Vagina (tissue), 2 donors: ENCODE measurements at places on chromosomes 4 and X.

DNA sequence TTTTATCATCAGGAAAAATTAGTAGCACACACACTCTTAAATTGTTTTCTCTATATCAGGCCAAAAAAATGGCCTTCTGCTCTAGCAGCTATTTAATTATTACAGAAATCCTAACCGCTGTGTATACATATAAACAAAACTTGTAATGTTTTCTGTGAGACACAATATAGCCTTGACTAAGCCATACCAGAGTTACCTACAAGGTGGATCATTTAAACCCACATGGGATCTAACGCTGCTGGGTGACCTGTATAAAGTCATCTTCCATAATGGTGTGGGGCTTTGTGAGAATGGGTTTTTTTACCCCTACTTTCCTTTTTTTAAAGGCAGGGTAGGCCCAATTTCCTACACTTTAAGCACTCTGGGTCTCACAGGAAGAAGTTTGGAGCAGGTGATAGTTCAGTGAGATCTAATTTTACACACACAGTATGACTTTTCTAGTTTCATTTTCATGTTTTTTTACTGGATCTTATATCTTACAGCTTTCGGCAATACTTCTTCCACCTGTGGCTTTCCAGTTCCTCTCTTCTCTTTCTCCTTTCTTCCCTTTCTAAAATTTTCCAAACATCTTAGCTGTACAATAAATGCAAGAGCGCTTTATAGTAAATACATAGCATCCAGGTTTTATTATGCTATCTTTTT, 66.9 kb upstream of the MMAA start:
- DNase-seq = no peak

DNA sequence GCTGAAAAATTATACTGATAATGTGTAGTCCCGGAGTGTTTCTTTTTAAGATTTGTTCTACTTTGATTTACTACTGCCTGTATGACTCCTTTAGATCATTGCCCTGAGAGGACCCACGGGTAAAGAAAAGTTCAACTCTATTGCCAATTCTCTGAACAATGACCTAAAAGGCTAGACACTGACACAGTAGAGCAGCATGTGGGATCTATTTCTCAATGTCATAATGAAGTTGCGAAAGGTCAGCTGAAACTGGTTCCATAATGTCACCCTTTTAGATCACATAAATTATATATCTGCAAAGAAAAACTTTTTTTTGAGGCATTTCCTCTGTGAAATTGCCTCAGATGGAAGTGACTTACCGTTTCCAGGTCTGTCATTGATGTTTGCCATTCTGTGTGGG, 67.4 kb downstream of the GLRB start:
- DNase-seq = no peak

DNA sequence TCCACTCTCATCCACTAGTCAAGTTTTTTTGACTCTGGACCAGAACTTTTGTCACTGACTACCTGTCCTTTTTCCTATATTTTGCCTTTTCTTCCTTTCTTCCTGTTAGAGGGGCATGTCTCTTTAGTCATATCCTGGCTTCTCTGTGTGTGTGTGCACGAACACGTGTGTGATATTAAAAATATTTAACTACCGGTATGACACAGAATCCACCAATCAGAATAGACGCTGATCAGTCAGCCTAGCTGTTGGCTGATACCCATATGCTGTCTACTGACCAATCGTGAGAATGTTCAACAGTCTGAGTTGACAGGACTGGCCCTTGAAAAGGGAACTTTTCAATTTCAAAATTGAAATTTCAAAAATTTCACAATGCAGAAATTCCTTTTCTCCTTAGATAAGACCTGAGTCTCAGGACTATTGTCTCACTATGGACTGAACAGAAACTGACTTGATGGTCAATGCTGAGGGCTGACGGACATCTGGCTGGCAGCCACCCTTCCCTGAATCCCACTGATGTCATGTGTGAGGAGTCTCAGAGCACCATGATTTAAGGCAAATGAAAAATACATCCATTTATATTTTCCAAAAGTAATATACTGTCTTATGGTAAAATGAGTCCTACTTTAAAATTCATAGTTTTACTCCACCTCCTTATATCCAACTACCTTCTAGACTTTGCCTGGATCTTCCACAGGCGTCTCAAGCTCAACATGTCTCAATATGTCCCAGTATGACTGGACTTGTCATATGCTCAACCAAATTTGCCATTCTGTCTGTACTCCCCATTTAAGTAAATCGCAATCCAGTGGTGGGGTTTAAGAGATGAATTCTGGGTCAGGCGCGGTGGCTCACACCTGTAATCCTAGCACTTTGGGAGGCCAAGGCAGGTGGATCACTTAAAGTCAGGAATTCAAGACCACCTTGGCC, 78.0 kb downstream of the CHRNA9 start:
- no peak for DNase-seq

GRCh38 chr4:4396628-4397440, 9.9 kb downstream of the NSG1 start:
- no peak for DNase-seq

- no peak for DNase-seq
Measured at GRCh38 chrX:13022926-13023325, 21.5 kb downstream of the FAM9C start.

DNA sequence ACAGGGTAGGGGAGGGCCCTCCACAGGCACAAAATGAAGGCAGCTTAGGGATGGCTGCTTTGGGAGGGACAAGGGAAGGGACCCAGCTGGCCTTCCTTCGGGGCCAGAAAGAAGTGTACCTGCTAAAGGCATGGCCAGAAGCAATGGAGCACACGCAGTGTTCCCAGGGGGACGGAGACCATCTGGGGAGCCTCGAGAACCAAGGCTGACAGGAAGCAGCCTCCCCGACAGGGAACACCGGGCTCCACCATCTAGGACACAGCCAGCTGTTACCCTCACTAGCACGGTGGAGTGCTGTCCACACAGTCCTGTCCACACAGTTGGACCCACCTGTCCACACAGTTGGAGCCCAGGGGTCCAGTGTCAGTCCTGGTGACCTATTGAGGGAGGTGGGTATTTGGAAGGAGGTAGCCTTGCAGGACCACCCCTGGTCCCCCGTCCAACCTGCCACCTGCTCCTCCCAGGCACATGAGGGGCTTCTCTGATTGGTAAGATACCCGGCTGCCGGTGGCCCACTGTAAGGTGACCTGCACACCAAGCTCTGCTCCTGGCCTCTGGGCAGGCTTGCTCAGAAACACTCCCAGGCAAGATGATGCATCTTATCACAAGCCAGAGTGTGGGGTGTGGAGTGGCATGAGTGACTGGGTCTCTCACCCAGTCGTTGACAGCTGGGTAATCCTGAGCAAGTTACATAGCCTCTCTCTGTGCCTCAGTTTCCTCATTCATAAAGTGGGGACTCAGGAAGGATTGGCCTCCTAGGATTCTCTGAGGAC, 20.5 kb upstream of the AFAP1 start:
- DNase-seq = no peak

GRCh38 chrX:133269168-133269567, 51.0 kb upstream of the TFDP3 start:
- DNase-seq = no peak

DNA sequence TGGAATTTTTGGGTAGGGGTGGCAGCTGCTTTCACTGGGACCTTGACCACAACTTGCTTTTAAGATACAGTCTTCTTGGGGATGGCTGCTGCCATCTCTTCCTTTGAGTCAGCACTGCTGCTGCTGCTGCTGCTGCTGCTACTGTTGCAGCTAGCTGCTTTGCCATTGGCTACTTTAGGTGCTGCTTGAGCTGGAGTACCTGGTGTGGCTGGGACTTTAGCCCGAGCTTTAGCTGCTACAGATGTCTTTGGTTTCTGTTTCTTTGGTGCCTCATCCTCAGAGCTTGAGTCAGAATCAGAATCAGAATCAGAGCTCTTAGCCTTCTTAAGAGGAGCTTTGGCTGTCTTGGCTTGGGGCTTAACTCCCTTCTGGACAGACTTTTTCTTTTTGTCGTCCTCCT, 52.2 kb downstream of the FAM9B start:
- DNase-seq = no peak

DNA sequence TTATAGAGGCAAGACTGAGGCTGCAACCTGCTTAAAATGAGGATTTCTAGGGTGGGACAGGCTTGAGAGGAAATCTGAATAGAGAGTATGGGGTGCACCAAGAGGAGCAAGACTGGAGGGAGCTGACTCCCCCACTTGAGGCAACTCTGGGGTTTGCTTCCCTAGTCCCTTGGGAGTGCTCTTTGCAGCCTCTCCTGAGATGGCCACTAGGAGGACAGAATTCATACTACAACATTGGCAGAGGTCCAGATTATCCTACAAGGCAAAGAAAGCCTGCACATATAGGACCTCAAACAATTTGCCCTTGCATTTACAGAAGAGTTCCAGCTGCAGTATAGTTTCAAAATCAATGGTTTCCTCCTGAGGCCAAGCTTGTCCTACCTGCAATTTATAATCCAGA, 830.9 kb downstream of the TECRL start:
- no peak for DNase-seq

DNA sequence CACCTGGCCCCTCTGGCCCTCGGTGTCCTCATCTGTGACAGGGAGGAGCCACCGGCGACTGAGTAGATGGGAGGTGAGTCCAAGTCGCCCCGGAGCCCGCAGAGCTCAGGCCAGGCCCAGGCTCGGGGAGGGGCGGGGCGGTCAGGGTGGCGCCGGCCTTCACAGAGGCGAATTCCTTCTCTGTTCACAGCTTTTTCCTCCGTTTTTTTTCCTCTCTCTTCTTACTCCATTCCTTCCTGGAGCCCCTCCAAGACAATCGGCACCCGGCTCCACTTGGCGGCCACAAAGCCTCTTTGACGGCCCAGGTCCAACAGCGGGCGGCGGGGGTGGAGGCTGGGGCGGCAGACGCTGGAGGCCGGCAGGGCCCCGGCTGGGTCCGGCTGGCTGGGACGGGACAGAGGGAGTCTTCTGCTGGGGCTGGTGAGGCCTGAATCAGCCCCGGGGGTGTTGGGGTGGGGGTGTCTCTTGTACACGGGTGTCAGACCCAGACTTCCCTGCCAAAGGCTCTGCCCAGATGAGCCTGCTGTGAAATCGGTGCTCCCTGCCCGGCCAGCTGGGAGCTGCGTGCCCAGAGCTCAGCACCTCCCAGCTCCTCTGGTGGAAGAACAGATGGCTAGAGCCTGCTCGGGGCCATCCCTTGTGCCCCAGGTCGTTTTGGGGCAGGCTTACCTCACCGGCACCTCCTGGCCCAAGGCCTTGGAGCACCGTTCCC, 22.6 kb downstream of the FGFRL1 start:
- no peak for DNase-seq

- DNase-seq = no peak
Measured at GRCh38 chrX:113421432-113421831, 580.8 kb upstream of the AMOT start.

DNA sequence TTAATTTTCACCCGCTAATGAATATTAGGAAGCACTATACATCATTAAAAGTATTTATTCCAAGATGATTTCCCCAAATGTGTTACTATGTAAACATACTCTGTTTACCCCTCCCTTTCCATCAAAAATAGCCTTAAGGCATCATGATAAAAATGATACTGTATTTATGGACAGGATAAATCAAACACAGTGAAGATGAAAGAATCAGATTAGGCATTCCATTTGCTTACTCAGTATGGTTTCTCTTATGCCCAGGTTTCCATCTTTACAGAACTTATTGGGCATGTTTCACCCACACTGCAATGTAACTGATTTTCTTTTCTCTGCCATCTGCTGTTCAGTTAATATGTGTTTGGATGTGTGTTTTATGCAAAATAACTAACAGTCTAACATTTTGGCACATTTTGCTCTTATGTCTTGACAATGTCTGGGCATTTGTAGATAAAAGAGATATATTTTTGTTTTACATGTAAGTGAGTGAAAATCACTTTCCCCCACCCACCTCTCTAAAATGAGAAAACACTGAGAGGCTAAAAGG, 445.2 kb downstream of the RPA4 start:
- DNase-seq = no peak

DNA sequence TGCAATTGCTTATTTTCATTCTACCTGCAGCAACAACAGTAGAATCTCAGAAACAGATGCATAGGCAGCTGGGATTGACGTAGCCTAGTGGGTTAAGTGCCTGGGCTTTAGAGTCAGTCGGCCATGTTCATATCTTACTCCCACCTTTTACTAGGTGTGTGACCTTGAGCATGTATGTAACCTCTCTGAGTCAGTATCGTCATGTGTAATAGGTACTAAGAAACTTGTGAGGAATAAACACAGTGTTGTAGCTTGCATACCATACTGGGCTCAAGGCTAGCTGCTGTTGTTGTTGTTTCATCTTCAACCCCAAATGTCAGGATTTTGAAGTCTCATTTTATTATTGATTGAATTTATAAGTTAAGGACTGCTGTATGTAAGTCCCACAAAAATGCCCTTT, 14.2 kb downstream of the RAB9A start:
- no peak for DNase-seq

DNA sequence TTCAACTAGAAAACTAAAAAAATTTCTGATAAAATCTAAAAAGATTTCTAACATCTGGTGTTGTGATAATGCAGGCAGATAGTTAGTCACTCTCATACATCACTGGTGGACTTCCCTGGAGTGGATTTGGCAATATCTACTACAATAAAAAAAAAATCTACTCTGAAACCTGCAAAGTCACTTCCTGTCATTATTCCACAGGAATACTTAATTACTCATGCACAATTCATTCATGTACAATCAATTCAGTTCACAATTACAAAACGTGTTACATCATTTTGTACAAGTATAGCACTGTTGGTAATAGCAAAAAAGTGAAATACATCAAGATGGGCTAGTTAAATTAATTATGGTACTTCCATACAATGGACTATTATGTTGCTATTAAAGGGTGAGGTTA, 16.5 kb upstream of the RHOH start:
- no peak for DNase-seq

GRCh38 chr4:182809417-182810102, 107.6 kb downstream of the DCTD start:
- DNase-seq = no peak

DNA sequence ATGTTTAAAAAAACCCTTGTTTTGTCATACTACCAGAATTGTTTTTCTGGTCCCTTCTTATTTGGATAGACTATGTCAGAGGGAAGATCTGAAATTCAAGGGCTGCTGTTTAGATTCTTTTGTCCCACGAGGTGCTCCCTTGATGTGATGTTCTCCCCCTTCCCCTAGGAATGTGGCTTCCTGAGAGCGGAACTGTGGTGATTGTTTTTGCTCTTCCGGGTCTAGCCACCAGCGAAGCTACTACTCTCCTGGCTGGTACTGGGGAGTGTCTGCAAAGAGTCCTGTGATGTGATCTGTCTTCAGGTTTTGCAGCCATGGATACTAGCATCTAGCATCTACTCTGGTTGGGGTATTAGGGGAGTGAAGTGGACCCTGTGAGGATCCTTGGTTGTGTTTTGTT, 271.1 kb downstream of the DCAF12L2 start:
- DNase-seq = no peak

GRCh38 chrX:118254611-118255010, 91.3 kb upstream of the WDR44 start:
- DNase-seq = no peak

- no peak for DNase-seq
Measured at GRCh38 chr4:145375416-145375815, 106.2 kb upstream of the SMAD1 start.

DNA sequence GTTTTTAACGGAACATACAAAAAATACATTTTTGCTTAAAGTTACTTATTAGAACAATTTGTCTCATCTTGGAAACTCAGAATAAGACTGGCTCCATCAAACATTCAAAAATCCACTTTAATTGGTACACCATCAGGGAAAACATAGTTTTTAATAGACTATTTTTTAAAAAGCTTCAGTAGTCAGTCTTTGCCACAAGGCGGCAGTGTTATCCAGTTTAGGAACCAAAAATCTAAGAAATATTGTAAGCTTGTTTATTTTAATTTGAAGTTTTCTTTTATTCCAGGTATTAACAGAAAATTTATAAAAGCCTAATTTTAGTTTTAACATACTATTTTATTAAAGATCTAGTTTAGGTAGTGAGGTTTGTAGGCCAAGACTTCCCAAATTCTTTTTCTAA, 107.7 kb downstream of the APOOL start:
- DNase-seq = no peak
